ENCODE measurements at places on chromosomes 3 and 15.

GRCh38 chr3:127853681-127854080, 31.4 kb upstream of the MGLL start:
- DNase-seq, result no peak

DNA sequence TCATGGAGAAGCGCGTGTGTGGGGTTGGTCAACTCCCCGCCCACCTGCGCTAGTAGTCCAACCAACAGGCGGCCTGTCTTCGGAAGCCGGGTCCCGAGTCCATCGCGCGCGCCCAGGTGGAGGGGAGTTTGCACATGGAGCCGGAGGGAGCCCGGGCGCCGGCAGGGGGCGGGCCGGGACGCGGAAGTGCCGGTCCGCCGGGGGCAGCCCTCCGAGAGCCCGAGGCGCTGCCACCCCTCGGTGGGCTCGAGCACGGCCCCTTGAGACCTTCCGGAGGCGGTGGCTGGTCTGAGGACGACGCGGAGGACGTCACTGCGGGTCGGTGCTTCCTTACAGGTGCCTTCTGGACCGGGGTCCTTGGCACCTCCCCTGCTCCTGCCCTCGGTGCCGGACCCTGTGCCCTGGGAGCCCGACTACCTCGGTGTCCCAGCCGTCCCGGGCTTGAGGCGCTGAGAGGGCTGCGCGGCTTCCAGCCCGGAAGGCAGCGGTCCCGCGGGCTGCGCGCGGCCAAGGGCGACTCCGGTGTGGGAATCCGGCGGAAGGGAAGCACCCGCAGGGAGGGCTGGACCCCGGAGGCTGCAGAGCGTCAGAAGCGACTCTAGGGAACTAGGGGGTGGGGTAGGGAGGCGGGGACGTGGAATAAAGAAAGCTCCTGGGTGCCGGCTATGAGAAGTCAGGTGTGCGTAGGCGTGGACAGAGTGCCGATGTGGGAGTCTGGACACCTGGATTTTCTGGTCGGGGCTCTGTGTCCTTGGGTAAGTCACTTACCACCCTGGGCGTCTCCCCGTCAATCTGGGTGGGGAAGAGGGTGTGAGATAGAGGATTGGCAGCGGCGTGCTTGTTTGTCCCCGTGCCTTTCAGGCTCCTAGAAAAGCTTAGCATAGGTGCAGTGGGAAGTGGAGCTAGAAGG, 212.3 kb downstream of the FGF12 start:
- DNase-seq, result no peak

DNA sequence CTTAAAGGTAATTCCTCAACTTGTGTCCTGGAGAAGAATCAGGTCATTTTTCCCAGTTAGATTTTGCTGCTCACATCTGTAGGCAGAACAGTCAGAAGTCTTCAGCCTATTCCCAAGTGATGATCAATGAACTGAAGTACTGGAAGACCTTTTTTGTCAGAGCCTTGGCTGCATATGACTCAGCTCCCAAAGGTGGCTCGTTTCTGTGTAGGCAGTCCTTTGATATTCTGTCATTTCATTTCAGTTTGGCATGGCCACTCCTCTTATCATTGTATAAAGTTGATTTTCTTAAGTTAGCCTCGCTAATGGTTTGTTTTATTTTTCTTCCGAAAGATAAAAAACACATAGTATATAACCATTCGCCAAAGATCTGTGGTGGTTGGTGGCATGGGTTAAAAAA, 90.7 kb downstream of the KLHL25 start:
- DNase-seq, result no peak

DNA sequence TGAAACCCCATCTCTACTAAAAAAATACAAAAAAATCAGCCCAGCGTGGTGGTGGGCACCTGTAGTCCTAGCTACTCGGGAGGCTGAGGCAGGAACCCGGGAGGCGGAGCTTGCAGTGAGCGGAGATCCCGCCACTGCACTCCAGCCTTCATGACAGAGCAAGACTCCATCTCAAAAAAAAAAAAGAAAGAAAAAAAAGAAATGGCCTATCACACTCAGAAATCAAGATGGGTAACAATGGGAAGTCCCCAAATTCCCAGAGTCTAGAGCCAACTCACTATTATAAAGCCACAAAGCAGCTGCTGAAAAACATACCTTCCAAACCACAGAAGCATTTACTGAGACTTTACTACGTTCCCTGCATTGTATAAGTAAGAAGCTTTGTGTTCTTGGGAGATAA, 7.5 kb downstream of the HDGFL3 start:
- no peak for DNase-seq
